Neural crest cell (in vitro differentiated cells): ENCODE measurements at places on chromosomes 2 and 18.

DNA sequence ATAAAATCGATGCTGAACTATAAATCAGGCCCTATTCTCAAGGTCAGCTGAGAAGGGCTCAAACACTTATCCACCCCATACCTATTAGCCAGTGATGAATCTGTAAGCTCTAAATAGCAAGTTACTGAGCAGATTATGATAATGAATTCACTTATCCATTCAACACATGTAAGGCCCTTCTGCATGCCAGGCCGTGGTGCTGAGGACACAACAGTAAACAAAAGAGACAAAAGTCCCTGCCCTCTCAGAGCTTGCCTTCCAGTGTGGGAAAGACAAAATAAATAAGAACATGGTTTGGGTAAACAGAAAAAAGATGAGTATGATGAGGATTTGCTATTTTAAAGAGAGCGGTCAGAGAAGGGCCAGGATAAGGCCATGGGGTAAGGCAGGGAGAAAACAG lies 11.7 kb downstream of the TTC32 start:
- H3K4me1 ChIP-seq, result peaks cover 16% of the 10 kb centered on the region
- no peak for DNase-seq
- H3K27ac ChIP-seq, result no peak overlapping the region
- H3K36me3 ChIP-seq, result no peaks in the 10 kb centered on the region
- H3K4me3 ChIP-seq, result no peak overlapping the region
- no peaks in the 10 kb centered on the region for H3K27me3 ChIP-seq

DNA sequence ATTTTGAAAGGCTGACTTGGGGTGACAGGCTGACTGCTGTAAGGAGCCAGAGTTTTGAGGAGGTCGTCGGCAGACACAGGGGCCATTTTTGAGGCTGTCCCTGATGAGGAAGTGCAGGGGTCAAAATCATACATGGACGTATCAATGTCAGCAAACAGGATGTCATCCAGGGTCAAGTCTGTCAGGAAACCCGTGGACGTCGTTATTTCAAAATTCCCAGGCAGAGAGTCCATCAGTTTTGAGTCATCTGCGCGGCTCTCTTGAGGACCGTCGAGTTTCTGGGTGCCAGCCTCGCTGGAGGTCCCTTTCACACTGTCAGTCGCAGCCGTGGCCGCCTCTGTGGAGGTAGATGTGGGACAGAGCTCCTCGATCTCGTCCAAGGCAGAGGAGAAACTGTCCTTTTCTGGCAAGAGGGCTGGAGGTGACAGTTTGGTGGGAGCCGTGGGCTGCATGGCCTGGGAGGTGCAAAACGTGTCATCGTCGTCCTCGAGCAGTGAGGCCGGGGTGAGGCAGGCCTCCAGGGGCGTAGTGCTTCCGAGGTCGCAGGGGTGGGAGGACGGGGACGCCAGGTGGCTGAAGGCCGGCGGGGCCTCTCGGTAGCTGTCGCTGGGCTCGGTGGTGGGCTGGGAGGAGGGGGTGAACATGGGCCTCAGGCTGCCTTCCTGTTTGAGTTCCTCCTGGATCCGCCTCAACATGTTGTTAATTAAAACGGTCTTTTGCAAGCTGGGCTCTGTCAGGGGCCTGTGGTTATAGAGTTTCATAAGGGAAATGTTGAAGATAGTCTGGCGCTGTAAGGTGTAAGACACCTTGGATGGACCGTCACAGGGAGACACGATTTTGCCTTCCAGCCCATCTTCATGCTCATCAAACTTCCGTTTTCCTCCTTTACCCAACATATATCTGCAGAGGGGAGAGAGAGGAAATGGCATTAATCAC lies 17.5 kb downstream of the SERTAD2 start:
- no peaks in the 10 kb centered on the region for H3K27me3 ChIP-seq
- peak overlapping the region; percentile 85 for H3K27ac ChIP-seq

GRCh38 chr18:59742325-59743111 lies 45.3 kb upstream of the CCBE1 start:
- DNase-seq, result no peak
- no peak overlapping the region for H3K4me3 ChIP-seq
- no peak overlapping the region for H3K27ac ChIP-seq
- H3K36me3 ChIP-seq, result peaks cover 3% of the 10 kb centered on the region

DNA sequence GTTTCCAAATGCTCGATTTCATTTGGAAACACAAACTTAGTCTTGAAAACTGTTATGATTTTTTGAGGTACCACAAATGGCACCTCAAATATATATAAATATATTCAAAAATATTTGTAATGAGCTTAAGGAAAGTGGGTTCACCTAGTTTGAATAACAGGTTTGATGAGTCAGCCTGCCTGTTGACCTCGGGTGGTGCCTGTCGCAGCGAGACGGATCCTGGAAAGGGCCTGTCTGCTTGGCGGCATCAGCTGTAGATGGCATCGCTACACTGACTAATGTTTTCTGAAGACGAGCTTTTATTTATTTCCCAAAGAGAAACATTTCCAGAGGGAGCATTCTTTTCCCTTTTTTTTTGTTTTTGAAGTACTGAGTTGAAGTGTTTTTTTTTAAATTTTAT lies 6.9 kb downstream of the ALLC start:
- H3K27me3 ChIP-seq, result no peaks in the 10 kb centered on the region
- DNase-seq, result no peak
- H3K4me1 ChIP-seq, result peaks cover 20% of the 10 kb centered on the region
- no peak overlapping the region for H3K27ac ChIP-seq

GRCh38 chr2:26852405-26853306 lies 4.7 kb downstream of the DPYSL5 start:
- H3K4me3 ChIP-seq, result peak overlapping the region; percentile 49
- peaks cover 38% of the 10 kb centered on the region for H3K4me1 ChIP-seq
- peaks cover 2% of the 10 kb centered on the region for H3K36me3 ChIP-seq
- no peak overlapping the region for H3K27ac ChIP-seq
- no peak for DNase-seq
- H3K27me3 ChIP-seq, result peaks cover 12% of the 10 kb centered on the region

- H3K27ac ChIP-seq, result no peak overlapping the region
- no peak for DNase-seq
- no peaks in the 10 kb centered on the region for H3K27me3 ChIP-seq
- no peak overlapping the region for H3K4me3 ChIP-seq
- no peaks in the 10 kb centered on the region for H3K4me1 ChIP-seq
These were observed 9.5 kb upstream of the MYL1 start for GRCh38 chr2:210324458-210324857.

DNA sequence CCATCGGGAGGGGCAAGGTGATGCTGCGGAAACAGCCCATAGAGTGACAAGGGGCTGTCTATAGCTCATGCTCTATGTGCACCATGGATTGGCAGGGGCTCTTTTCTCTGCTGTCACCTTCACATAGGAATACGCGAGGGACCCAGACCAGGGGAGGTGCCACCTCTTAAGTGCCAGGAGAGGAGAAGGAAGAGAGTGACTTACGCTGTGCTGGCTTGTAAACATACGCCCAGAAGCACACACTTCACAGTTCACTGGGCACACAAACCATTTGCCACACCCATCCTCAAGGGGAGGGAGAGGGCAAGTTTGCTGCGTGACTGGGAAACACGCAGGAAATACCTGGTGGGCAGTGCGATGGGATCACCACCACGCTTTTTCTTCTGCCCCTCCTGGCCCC lies 65.1 kb upstream of the GPR45 start:
- peaks cover 58% of the 10 kb centered on the region for H3K27me3 ChIP-seq
- H3K4me3 ChIP-seq, result no peak overlapping the region
- DNase-seq, result no peak
- H3K36me3 ChIP-seq, result no peaks in the 10 kb centered on the region
- H3K4me1 ChIP-seq, result no peaks in the 10 kb centered on the region

GRCh38 chr2:72494392-72494791 lies 331.4 kb downstream of the EXOC6B start:
- no peaks in the 10 kb centered on the region for H3K4me1 ChIP-seq
- no peak overlapping the region for H3K27ac ChIP-seq
- no peak for DNase-seq
- H3K36me3 ChIP-seq, result peaks cover 9% of the 10 kb centered on the region

DNA sequence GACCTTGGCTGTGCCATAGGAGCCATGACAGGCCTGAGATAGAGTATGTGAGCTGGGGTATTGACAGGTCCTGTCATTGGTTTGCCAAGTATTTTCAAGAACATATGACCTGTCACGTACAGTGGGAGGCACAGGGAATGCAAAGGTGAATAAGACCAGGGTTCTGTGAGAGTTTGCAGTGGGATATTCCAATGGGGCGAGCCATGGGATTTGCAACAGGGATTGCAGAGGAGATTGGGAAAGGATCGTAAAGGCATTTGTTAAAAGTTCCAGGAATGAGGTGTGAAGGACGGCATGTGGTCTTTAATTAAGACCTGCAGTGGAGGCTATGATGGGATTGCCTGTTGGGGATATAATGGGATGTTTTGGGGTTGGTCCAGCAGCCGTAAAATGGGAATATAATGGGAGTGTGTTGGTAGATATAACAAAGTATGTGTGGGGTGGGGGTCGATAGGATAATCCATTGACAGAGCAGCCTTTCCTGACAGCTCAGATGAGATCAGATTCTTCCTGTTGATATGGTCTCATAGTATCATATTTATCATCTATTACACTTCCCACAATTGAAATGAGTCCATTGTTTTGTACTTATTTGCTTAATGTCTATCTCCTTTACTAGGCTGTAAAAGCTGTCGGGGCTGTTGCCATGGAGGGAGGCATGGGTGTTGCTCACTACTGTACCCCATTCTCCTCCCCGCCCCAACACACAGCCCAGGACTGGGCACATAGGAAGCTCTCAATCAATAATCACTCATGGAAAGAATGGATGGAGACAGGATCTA lies 38.1 kb downstream of the PKDCC start:
- H3K27ac ChIP-seq, result no peak overlapping the region
- H3K27me3 ChIP-seq, result peaks cover 8% of the 10 kb centered on the region
- no peak overlapping the region for H3K4me3 ChIP-seq
- H3K4me1 ChIP-seq, result peaks cover 14% of the 10 kb centered on the region
- no peak for DNase-seq
